Activated T-cell treated with anti-CD3 and anti-CD28 coated beads for 48 hours (primary cell): ENCODE measurements at places on chromosomes 6 and 20.

DNA sequence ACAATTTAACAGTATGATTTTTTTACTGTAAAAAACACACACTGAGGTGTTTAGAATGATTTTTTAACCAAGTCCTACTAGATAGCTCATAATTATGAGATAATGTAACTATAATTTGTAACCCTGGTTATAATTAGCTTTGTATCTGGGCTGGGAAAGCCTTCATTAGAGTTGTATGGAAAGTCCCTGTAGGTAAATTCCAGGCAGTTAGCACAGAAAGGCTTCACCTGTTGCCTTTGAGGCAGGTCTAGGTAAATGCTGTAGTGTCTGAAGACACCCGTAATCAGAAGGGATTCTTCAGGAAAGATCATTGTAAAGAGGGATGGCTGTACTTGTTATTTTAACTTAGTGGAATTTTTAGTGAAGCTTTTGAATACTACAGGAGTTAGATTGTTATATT lies 1.9 kb downstream of the TMEM200A start:
- DNase-seq, result no peak

DNA sequence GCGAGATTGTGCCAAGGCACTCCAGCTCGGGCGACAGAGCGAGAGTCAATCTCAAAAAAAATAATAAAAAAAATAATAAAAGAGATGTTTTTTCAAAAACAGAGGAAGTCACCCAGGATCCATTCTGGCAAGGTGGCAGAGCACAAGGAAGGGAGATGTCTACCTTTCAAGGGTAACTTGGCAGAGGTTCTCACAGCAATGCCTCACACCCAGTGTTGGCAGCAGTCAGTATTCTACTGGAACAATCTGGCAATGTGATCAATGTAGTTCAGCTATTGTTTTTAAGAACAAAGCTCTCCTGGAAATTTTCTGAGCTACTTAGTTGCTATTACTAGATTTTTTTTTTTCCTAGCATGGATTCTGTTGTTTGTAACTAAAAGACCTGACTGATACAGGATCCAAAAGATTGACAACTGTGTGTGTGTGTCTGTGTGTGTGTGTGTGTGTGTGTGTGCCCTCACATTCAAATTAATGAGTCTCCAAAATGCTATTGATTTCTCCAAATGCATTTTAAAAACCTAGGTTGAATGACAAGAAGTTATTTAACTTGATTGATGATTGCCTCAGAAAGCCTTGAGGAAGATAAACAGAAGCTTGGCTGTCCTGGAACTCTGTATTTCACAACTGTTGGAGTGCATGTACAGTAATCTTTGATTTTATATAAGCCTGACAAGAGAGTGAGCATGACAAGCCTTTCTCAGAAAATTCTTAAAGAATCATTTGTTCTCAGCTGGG lies 114.1 kb upstream of the RREB1 start:
- no peak for DNase-seq

GRCh38 chr20:38001981-38002380 lies 31.3 kb downstream of the TTI1 start:
- no peak for DNase-seq

GRCh38 chr6:26329763-26330511 lies 35.1 kb upstream of the BTN3A2 start:
- peak; percentile 61 for DNase-seq

DNA sequence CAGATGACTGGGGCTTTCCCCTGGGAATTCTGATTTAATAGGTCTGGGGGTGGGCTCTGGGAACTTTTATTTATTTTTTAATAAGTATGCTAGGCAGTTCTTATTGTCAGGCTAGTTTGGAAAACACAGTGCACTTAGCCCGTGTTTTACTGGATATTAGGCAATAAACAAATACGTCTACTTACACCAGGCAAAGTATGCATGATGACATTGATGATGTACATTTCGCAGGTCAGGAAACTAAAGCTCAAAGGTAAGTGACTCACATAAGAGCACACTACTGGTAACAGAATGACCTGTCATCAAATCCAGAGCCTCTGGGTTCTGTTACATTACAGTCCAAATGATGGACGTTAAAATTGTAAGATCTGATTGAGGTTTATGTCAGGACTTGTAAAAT lies 144.4 kb upstream of the EXOC2 start:
- no peak for DNase-seq

DNA sequence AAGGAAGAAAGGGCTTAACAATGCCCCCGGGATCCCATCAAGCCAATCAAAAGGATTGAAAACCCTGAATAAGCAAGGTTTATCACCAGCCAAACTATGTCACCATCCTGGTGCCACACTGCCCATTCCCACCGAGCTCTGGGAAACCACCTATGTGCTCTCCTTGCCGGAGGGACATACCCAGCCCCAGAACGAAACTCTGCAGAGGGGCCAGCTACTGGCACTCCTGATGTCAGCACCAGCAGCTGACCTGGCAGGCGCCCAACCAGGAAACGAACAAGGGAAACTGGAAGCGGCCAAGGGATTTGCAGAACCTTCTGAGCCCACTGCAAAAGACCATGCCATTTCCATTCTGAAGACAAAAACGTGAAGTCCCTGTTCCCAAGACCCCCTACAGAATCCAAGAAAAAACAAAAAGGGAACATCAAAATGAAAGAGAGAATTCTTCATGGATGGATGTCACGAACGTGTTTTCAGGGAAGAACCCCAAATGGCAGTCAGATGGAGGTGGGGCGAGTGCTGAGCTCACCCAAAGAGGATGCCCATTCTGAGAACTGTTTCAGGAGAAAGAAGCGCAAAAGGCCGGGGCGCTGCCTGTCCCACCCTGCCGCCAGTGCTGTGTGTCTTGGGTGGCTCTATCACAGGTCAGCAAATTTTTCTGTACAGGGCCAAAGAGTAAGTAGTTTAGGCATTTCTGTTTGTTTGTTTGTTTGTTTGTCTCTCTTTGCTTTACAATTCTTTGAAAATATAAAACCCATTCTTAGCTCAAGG lies 305.2 kb downstream of the ESR1 start:
- DNase-seq, result no peak
